Breast epithelium (tissue), 4 donors: ENCODE measurements at places on chromosomes 2 and 18.

DNA sequence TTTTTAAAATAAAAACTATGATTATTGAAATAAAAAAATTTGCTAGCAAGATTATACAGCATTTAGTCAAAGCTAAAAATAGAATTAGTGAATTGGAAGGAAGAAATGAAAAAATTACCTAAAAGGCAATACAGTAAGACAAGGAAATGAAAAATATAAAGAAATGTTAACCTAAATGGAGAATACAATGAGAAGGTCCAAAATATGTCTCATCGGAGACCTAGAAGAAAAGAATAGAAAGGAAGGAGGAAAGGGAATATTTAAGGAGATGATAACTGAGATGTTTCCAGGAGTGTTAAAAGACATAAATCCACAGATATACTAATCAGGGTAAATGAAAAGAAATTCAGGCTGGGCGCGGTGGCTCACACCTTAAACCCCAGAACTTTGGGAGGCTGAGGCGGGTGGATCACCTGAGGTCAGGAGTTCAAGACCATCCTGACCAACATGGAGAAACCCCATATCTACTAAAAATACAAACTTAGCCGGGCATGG, 78.9 kb downstream of the AFF3 start:
- no peaks in the 10 kb centered on the region for H3K4me1 ChIP-seq
- no peak overlapping the region for H3K27ac ChIP-seq
- no peaks in the 10 kb centered on the region for H3K36me3 ChIP-seq
- H3K27me3 ChIP-seq, result no peaks in the 10 kb centered on the region

DNA sequence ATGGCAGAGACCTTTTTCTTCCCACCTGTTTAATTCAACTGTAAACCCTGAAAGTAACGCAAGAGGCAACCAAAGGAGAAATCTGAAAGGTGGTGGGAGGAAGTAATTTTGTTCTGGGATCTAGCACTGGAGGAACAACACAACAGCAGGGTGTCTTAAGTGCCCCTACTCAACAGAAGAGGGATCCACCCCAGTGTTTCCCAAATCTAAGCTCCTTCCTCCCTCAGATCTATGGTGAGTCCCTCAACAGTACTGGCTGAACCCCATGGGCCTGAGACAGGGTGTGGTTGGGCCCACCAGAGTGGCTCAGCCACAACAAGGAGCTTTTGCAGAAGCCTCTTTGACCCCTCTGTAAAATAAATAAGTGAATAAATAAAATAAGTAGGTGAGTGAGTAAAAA, 790.3 kb downstream of the ERBB4 start:
- no peaks in the 10 kb centered on the region for H3K36me3 ChIP-seq

DNA sequence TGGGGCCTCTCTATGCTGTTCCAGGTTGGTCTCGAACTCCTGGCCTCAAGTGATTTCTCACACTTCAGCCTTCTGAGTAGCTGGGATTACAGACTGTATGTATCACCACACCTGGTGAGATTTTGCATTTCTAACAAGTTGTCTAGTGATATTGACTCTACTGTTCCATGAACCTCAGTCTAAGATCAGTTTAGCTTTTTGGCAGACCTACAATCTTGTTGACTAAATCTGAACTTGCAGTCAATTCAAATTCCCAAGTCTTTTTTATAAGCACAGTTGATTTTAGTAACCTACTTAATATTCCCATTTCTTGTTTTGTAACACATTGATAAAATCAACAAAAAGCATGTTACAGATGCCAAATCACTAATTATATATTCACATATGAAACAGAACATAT, 266.1 kb upstream of the CYP26B1 start:
- no peaks in the 10 kb centered on the region for H3K27me3 ChIP-seq
- H3K4me3 ChIP-seq, result no peak overlapping the region
- no peaks in the 10 kb centered on the region for H3K4me1 ChIP-seq
- H3K36me3 ChIP-seq, result no peaks in the 10 kb centered on the region
- no peak for DNase-seq
- H3K27ac ChIP-seq, result no peak overlapping the region

GRCh38 chr18:2348003-2348402, 223.3 kb downstream of the METTL4 start:
- H3K4me1 ChIP-seq, result no peaks in the 10 kb centered on the region
- no peak overlapping the region for H3K4me3 ChIP-seq
- no peaks in the 10 kb centered on the region for H3K36me3 ChIP-seq
- H3K27me3 ChIP-seq, result no peaks in the 10 kb centered on the region
- H3K27ac ChIP-seq, result no peak overlapping the region

DNA sequence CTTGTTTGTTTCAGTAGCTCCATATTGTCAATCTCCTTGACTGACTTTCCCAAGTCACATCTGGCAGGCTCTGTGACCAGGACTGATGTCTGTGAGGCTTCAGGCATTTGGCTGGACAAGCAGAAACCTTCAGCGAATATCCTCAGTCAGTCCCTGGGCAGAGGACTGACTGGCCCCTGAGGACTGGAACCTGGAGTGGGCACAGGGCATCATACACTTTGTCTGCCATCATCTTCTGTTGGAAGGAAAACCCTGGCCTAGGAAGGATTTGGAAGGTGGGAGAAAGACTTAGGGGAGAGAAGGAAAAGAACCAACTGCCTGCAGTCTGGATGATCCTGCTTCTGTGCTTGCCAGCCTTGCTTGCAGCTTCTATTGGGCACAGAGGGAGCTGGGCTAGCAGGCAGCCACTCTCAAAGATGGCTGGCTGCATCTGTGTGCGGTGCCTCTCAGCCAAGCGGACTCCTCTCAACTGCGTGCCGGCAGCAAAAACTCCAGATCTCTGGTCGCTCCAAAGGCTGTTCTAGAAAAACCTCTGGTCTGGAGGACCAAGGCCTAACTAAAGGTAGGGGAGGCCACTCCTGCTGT, 126.8 kb downstream of the MARCHF4 start:
- no peak overlapping the region for H3K4me3 ChIP-seq
- H3K27ac ChIP-seq, result no peak overlapping the region
- no peaks in the 10 kb centered on the region for H3K36me3 ChIP-seq
- no peaks in the 10 kb centered on the region for H3K27me3 ChIP-seq

DNA sequence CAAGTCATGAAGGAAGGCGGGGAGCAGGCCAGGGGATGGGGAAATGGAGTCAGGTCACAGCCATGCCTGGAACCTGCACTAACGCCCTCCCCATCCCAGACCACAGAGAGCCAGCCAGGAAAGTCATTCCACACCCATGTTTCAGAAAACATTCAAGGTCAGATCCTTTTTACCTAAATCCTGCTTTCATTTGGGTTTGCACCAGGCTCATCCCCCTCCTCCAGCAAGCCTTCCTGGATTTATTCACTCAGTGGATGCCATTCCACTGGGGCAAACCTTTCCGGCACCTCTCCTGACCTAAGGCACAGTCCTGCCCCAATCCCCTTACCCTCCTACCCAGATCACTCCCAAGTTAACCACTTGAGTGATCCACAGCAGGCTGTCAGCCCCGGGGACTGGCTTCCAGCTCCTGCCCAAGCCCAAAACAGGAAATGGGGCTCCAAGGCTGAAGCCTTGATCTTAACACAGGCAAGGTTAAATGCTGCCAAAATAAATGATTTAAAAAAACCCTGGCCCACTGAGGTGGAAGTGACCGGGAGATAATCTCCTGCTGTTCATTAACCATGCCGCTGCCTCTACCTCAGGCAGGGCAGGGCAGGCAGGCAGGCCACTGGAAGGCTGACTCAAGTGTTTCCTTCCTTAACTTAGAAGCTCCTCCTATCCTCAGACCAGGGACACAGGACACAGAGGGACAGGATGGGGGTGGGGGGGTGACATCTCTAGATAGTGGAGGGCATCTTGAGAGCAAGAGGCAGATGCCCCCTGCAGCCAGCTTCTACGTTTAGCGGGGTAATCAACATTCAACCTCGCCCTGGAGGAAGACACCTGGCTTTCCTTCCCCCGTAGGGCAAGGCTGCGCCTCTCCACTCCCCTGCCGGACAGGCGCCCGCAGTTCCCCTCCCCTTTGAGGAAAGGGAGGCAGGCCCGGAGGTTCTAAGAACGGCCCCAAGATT, 1.4 kb downstream of the RAB11FIP5 start:
- peak overlapping the region; percentile 95 for H3K27ac ChIP-seq
- H3K4me3 ChIP-seq, result peak overlapping the region; percentile 89
- no peaks in the 10 kb centered on the region for H3K27me3 ChIP-seq
- no peaks in the 10 kb centered on the region for H3K36me3 ChIP-seq
- H3K4me1 ChIP-seq, result peaks cover 9% of the 10 kb centered on the region

DNA sequence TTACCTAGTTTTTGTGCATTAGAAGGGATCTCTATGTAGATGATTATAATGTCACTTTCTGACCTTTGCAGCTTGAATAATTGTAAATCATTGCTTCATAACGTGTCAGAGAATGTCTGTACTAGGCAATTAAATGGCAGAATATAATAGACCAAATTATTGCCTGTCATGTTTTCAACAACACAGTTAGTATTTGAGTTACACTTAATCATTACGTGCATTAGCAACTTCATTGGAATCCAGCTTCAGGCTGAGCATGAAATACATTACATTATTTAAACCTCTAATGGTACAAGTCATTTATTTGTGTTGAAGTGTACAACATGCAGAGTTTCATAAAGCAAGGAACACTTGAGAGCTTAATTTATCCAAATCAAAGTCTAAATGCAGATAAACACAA, 48.0 kb downstream of the ZNF407 start:
- no peaks in the 10 kb centered on the region for H3K4me1 ChIP-seq
- no peak overlapping the region for H3K4me3 ChIP-seq
- no peaks in the 10 kb centered on the region for H3K36me3 ChIP-seq
- H3K27ac ChIP-seq, result no peak overlapping the region
- no peaks in the 10 kb centered on the region for H3K27me3 ChIP-seq

- no peak overlapping the region for H3K27ac ChIP-seq
- H3K36me3 ChIP-seq, result no peaks in the 10 kb centered on the region
- DNase-seq, result no peak
- H3K4me3 ChIP-seq, result no peak overlapping the region
- H3K4me1 ChIP-seq, result no peaks in the 10 kb centered on the region
Observed at GRCh38 chr2:203871371-203871983, 3.9 kb downstream of the CTLA4 start.

- H3K4me1 ChIP-seq, result no peaks in the 10 kb centered on the region
- no peaks in the 10 kb centered on the region for H3K27me3 ChIP-seq
- no peaks in the 10 kb centered on the region for H3K36me3 ChIP-seq
- no peak for DNase-seq
- no peak overlapping the region for H3K27ac ChIP-seq
- peak overlapping the region; percentile 85 for H3K4me3 ChIP-seq
Observed at GRCh38 chr2:73283545-73284295, 558 bp downstream of the FBXO41 start.

GRCh38 chr2:47891369-47892337, 14.6 kb downstream of the FBXO11 start:
- no peaks in the 10 kb centered on the region for H3K4me1 ChIP-seq
- no peaks in the 10 kb centered on the region for H3K36me3 ChIP-seq
- H3K27me3 ChIP-seq, result no peaks in the 10 kb centered on the region
- no peak for DNase-seq

DNA sequence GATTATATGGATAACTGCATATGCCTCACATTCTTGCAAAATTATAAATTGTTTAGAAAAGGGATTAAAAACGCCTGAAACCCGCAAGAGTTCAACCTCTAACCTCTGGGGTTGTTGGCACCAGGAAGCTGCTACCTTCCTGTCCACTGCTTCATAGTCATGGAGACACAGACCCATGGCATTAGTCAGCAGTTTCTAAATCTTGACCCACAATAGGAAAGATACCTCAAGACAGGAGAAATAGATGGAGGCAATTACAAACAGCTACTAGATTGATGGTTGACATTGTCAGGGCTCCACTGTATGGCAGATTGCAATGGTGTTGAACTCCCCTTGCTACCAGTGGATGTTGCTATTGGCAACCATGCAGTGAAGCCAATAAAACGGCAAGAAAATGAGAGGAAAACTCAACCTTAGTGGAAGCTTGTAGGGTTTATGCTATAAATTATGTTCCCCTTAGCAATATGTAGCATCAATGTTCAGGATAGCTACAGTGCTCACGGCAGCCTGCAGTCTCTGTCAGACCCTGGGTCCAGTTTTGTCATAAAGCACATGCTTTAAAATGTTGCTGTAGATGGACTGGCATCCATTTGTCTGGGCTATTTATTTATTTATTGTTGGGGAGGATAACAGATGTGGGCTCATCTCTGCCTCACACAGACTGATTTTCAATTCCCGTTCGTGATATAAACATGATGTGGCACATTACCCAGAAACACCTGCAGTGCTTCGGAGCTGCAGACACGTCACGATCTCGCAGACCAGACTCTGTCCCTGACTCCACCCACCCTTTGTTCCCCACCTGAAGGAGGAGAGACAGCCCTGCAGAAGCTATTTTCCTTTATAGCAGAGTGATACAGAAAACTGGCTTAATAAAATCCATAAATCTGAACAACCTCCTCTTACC, 233.4 kb downstream of the AGPS start:
- no peak overlapping the region for H3K27ac ChIP-seq
- no peaks in the 10 kb centered on the region for H3K36me3 ChIP-seq
- H3K4me3 ChIP-seq, result no peak overlapping the region
- peaks cover 3% of the 10 kb centered on the region for H3K27me3 ChIP-seq
- no peaks in the 10 kb centered on the region for H3K4me1 ChIP-seq
- DNase-seq, result no peak

DNA sequence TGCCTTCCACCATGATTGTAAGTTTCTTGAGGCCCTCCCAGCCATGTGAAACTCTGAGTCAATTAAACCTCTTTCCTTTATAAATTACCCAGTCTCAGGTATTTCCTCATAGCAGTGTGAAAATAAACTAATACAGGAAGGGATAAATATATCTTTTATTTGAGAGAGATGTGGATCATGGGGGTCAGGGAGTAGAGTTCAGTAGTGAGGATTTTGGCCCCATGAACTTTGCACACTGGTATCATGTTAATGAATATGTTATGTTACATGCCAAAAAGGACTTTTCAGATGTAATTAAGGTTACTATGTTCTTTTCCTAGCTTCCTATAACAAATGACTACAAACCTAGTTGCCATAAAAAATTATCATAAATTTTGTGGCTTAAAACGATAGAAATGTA, 1393.7 kb downstream of the DSC3 start:
- H3K27me3 ChIP-seq, result no peaks in the 10 kb centered on the region
- H3K27ac ChIP-seq, result no peak overlapping the region
- no peaks in the 10 kb centered on the region for H3K36me3 ChIP-seq
- DNase-seq, result no peak
- H3K4me3 ChIP-seq, result no peak overlapping the region
- H3K4me1 ChIP-seq, result no peaks in the 10 kb centered on the region

GRCh38 chr18:30135938-30136337, 906.6 kb downstream of the DSC3 start:
- H3K4me3 ChIP-seq, result no peak overlapping the region
- H3K27ac ChIP-seq, result no peak overlapping the region
- H3K36me3 ChIP-seq, result no peaks in the 10 kb centered on the region
- H3K27me3 ChIP-seq, result no peaks in the 10 kb centered on the region
- DNase-seq, result no peak
